ENCODE measurements at places on chromosomes 6 and 20. TPM values are rescaled to one million over a fixed set of nuclear protein-coding genes. Genes with fewer than 3 reads are reported as not detected.

DNA sequence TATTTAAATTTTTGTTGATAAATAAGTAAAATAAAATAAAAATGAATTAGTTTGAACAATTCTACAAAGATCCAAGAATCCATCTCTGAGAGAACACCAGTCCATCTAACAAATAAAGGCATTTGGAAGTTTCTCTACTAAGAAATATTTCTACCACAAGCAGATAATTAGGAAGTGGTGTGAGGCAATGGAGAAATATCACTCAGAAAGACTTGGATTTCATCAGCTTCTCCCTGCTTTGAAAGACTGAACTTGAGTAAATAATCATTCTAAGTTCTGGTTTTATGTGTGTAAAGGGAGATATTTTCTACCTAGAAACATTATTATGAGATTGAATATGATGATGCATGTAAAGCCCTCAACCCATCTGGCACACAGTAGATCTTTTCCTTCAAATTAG, 17.8 kb upstream of the TCF21 start:
- H3K4me3 ChIP-seq = no peak overlapping the region
- no peaks in the 10 kb centered on the region for H3K36me3 ChIP-seq
- peaks cover 23% of the 10 kb centered on the region for H3K27me3 ChIP-seq
- no peak overlapping the region for H3K27ac ChIP-seq

Gene FABP7
- total RNA-seq = not detected

Gene TNFRSF6B
- 0.27 TPM for total RNA-seq

DNA sequence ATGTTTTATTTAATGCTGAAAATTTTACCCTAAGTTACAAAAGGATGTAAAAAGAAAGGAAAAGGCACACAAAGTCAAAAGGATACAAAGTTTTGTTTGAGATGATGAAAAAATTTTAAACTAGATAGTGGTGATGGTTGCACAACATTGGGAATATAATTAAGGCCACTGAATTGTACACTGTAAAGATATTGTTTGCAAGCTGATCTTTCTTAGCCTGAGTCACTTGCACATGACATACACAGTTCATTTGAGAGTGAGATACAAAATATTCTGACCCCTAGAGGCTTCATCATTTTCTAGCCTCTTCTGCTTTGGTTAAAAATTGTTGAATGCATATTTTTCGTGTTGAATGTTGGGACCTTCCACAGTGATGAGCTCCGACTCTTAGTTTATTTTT, 462.6 kb downstream of the HDGFL1 start:
- H3K27ac ChIP-seq = no peak overlapping the region
- H3K4me1 ChIP-seq = no peaks in the 10 kb centered on the region
- no peaks in the 10 kb centered on the region for H3K27me3 ChIP-seq
- no peak overlapping the region for H3K4me3 ChIP-seq

GRCh38 chr20:31547720-31548298, 33.6 kb downstream of the HM13 start:
- H3K27me3 ChIP-seq = no peaks in the 10 kb centered on the region
- H3K4me1 ChIP-seq = peaks cover 35% of the 10 kb centered on the region
- H3K27ac ChIP-seq = peak overlapping the region; percentile 86
- no peak for DNase-seq
- H3K36me3 ChIP-seq = peaks cover 54% of the 10 kb centered on the region
- H3K4me3 ChIP-seq = peak overlapping the region; percentile 70

DNA sequence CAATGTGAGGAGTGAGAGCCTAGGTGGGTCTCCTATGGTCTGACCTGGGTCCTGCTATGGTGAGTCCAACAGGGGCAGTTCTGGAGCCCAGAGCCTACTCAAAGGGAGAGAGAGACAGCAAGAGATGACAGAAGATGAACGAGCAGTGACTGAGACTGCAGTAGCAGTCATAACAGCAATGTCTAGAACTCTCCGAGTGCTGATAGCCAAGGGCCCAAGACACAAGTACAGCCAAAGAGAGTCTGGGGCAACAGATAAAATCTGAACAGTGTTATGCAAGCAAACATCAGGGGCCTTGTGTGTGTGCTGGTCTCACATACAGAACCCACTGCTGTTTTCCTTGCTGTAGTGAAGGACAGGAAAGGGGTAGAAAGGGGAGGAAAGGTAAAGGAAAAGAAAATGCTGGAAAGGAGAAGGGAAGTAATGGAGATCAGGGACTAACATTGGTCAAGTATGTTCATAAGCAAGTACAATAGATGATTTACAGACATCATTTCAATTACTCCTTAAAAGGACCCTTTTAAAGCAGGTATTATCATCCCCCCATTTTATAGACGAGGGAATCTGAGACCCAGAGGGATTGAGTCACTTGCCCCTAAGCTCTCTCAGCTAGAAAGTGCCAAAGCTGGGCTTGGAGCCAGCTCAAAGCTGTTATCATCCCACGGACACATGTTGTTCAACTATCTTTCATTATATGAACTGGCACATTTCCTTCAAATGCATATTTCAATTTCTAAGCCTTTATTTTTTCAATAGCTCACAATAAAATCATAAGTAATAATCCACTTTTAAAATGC, 182.3 kb upstream of the RAB32 start:
- no peak overlapping the region for H3K27ac ChIP-seq
- H3K27me3 ChIP-seq = no peaks in the 10 kb centered on the region
- DNase-seq = peak; percentile 40
- no peaks in the 10 kb centered on the region for H3K36me3 ChIP-seq
- H3K4me1 ChIP-seq = peaks cover 18% of the 10 kb centered on the region
- no peak overlapping the region for H3K4me3 ChIP-seq

DNA sequence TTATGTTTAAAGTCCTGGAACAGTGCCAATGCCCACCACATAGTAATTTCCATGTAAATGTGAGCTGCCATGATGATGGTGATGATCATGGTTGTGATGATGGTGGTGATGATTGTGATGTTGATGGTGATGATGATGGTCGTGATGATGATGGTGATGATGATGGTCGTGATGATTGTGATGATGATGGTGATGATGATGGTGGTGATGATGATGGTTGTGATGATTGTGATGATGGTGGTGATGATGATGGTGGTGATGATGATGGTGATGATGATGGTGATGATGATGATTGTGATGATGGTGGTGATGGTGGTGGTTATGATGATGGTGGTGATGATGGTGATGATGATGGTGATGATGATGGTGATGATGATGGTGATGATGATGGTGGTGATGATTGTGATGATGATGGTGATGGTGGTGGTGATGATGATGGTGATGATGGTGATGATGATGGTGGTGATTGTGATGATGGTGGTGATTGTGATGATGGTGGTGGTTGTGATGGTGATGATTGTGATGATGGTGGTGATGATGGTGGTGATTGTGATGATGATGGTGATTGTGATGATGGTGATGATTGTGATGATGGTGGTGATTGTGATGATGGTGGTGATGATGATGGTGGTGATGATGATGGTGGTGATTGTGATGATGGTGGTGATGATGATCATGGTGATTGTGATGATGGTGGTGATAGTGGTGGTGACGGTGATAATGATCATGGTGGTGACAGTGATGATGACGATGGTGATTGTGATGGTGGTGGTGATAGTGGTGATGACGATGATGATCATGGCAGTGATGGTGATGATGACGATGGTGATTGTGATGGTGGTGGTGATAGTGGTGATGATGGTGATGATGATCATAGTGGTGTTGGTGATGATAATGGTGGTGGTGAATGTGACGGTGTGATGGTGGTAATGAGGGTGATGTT, 82.3 kb downstream of the PHACTR3 start:
- no peaks in the 10 kb centered on the region for H3K27me3 ChIP-seq
- no peak for DNase-seq
- no peak overlapping the region for H3K4me3 ChIP-seq

DNA sequence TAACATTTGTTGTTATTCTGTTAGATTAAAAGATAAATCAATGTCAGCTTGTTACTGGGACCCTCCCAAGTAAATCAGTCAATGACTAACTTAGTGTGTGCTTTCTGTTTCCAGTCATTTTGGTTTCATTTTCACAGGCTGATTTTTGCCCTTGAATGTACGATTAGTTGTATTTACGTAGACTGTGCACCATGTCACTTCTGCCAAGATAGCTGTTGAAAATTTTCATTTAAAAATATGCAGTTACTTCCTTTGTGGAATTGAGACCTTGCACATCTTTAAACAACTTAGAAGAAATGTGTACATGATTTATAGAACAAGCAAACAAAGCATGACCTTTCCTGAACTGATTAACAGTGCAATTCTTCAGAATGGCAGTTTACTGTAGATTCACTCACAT, 944.8 kb upstream of the CITED2 start:
- H3K4me1 ChIP-seq = peaks cover 38% of the 10 kb centered on the region
- H3K27me3 ChIP-seq = no peaks in the 10 kb centered on the region
- no peak for DNase-seq
- H3K27ac ChIP-seq = peak overlapping the region; percentile 42

- H3K36me3 ChIP-seq = no peaks in the 10 kb centered on the region
- no peak overlapping the region for H3K4me3 ChIP-seq
- no peak overlapping the region for H3K27ac ChIP-seq
- no peaks in the 10 kb centered on the region for H3K27me3 ChIP-seq
- DNase-seq = no peak
Observed at GRCh38 chr6:133099573-133099972, 141.6 kb upstream of the EYA4 start.

DNA sequence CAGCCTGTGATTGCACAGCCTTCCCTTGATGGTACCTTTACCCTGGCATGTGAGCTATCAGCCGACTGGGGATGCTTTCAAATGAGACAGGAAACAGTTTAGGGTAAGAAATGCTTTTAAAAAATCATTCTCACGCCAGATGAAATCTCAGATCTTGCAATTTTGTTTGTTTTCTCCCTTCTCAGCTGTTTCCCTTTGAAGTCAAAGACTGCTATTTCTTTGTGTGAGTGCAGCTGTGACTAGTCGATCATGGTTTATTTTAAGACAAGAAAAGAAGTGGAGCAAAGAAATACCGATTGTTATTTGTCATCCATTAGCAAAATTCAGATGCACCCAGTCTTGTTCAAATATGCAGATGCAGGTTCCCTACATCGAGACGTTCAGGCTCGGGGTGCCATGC, 489.7 kb downstream of the QKI start:
- no peak for DNase-seq
- H3K4me1 ChIP-seq = no peaks in the 10 kb centered on the region
- H3K36me3 ChIP-seq = no peaks in the 10 kb centered on the region

GRCh38 chr20:46627234-46627633, 24.0 kb downstream of the SLC13A3 start:
- H3K36me3 ChIP-seq = no peaks in the 10 kb centered on the region
- H3K27me3 ChIP-seq = peaks cover 28% of the 10 kb centered on the region
- H3K4me1 ChIP-seq = no peaks in the 10 kb centered on the region
- no peak for DNase-seq
- no peak overlapping the region for H3K27ac ChIP-seq
- H3K4me3 ChIP-seq = no peak overlapping the region

DNA sequence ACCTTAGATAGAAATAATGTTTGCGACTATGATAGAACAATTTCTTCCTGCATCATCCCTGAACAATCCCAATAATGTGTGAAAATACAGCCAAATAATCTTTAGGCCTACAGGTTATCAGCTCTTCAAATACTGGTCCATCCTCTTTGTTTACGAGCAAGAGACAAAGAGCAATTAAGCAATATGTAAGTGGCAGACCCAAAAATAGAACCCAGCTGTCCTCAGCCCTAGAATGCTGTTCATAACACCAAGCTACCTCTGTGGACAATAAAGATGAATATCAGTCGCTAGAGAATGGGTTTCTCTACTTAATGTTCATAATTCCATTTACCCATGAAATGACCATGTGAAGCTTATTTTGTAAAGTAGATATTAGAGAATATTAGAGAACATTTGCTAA, 28.4 kb upstream of the OSTM1 start:
- no peaks in the 10 kb centered on the region for H3K36me3 ChIP-seq
- H3K27me3 ChIP-seq = peaks cover 26% of the 10 kb centered on the region
- no peak for DNase-seq
- no peaks in the 10 kb centered on the region for H3K4me1 ChIP-seq
- H3K27ac ChIP-seq = no peak overlapping the region

DNA sequence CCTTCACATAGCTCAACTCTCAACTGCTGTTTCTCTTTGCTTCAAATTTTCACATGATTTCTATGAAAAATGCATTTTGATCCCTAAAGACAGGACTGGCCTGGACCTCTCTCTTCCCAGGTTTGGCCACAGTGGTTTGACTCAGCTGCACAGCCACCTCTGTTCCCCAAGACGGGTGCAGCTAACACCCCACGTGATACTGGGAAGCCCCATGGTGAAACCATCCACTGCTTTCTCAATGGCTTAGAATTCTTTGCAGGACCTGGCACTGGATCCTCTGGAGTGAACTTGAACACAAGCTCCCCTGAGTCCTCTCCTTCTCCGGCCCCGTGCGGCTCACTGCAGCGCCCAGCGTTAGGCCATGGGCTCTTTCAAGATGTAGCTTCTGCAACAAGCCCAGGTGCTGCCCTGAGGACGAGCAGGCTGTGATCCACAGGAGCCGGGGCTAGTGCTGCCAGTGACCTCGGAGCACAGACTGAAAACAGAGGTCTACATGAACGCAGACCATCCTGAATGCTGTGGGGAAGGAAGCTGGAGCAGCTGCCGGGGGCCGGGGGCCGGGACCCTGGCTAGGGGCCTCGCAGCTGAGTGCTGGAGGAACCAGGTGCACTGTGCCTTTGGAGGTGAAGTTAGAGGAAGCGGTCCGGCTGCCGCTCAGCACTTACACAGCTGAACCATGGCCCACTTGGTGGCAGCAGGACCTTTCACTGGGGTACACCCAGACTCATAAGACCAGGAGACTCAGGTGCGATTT, 58.8 kb upstream of the MPC1 start:
- H3K4me1 ChIP-seq = peaks cover 9% of the 10 kb centered on the region
- H3K36me3 ChIP-seq = peaks cover 52% of the 10 kb centered on the region
- no peak overlapping the region for H3K4me3 ChIP-seq
- no peak for DNase-seq

Gene C6orf141
- 0.41 TPM for total RNA-seq

Gene COL11A2
- total RNA-seq = 1.3 TPM

DNA sequence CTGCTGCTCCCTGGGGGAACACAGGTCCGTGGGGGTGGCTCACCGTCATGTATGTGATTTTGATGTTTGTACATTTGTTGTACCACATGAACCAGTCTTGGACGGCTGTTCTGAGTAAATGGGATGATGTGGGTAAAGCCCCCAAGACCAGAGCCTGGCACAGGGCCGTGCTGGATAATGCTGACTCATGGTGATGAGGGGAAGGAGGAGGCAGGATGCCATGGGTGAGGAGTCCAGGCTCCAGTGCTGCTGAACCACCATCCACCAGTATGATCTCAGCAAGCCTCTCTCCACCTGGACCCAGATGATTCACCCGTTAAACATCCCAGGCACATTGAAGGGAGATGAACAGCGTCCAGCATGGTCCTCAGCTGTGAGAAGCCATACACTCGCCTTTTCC, 9.6 kb upstream of the APCDD1L start:
- H3K36me3 ChIP-seq = no peaks in the 10 kb centered on the region
- H3K4me3 ChIP-seq = no peak overlapping the region
- H3K27me3 ChIP-seq = no peaks in the 10 kb centered on the region
- DNase-seq = no peak
- no peaks in the 10 kb centered on the region for H3K4me1 ChIP-seq

- H3K27ac ChIP-seq = no peak overlapping the region
- H3K27me3 ChIP-seq = no peaks in the 10 kb centered on the region
- no peaks in the 10 kb centered on the region for H3K4me1 ChIP-seq
- no peaks in the 10 kb centered on the region for H3K36me3 ChIP-seq
- H3K4me3 ChIP-seq = no peak overlapping the region
Observed at GRCh38 chr6:20360471-20361119, 41.1 kb upstream of the E2F3 start.
